ENCODE measurements at places on chromosomes 7 and 10.
A peak's percentile ranks its signal among the peaks of the same experiment; 100 is the strongest.

- no peak for DNase-seq
Observed at GRCh38 chr7:138885383-138886147, 87.6 kb upstream of the ATP6V0A4 start.

DNA sequence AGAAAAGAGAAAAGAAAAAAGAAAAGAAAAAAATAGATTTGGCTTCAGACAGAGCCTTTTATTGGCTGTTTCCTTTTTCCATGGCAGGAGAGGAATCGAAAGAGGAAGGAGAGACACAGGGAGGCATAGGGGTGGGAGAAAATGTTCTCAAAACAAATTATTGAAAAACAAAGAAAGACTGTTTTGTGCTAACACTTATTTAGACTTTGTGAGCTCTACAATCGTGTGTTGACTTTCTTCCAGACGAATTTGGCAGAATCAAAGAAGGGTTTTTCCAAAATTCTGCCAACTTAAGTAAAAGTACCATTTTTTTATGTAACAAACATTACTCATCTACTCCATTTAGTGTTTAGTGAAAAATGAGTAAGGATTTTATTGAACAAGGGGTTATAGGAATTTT lies 982.2 kb downstream of the REEP3 start:
- no peak for DNase-seq

- no peak for DNase-seq
Observed at GRCh38 chr7:146875981-146876380, 759.4 kb downstream of the CNTNAP2 start.

GRCh38 chr7:121960678-121961077 lies 87.7 kb downstream of the PTPRZ1 start:
- DNase-seq = no peak

- DNase-seq = no peak
Observed at GRCh38 chr7:24980534-24981170, 674 bp upstream of the OSBPL3 start.

GRCh38 chr10:132458586-132459300 lies 61.7 kb downstream of the PWWP2B start:
- peak; percentile 68 for DNase-seq

- DNase-seq = no peak
Observed at GRCh38 chr10:27743877-27744801, 1.5 kb downstream of the MKX start.

- no peak for DNase-seq
Observed at GRCh38 chr10:23099816-23100215, 4.4 kb downstream of the MSRB2 start.

GRCh38 chr10:3906511-3907111 lies 121.6 kb upstream of the KLF6 start:
- DNase-seq = no peak

GRCh38 chr7:29105752-29106668 lies 40.3 kb downstream of the CPVL start:
- no peak for DNase-seq

DNA sequence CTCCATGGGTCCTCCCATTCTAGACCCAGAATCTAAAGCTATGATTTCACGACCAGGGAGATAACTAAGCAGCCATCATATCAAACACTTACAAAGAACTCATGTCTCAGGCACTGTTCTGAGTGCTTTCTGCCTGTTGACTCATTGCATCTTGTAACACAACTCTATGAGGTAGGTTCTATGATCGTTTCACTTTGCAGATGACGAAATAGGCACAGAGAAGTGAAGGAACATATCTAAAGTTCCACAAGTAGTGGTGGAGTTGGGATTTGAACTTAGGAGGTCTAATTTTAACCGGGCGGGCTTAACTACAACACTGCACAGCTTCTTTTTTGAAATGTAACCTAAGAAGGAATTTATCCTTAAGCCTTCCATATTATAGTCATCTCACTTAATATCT lies 2.9 kb downstream of the RBP4 start:
- no peak for DNase-seq
